Osteoblast (primary cell): ENCODE measurements at places on chromosomes 5 and 9. TPM values are rescaled to one million over a fixed set of nuclear protein-coding genes. Genes with fewer than 3 reads are reported as not detected.

- no peak for DNase-seq
Measured at GRCh38 chr9:70678153-70678552, 263.7 kb upstream of the KLF9 start.

- no peak for DNase-seq
Measured at GRCh38 chr9:86281593-86282076, 703 bp downstream of the ISCA1 start.

DNA sequence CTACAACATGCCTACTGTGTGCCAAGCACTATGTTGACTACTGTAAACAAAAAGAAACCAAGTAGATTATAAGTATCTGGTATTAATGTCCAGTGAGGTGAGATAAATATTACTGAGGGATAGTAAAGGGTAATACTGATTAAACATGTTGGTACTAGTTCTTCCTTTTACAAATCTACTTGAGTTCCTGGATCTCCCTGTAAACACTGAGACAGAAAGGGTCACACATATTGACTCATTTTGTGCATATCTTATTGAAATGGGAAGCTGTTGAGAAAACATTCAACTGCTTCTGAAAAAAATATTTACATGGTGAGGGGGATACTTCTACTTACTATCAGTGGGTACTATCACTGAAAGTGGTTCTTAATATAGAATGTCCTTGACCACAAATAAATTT, 24.3 kb downstream of the EFNA5 start:
- no peak for DNase-seq

DNA sequence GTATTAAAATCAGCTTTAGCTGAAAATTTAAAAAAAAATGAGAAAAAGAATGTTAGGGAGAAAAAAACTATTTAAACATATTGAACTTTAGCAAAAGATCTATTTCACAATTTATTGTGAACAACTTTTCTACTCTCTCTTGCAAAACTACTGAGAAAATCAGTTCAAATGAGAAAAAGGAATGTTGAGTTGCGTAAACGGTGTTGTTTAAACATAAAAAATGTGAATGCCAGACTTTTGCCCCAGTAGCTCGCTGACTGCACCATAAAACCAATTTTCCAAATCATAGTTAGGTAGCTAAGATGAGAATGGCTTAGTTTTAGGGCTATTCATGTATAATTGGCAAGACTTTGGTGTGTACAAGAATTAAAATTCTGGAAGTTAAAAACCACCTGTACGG, 13.4 kb upstream of the RAD23B start:
- no peak for DNase-seq

- no peak for DNase-seq
Measured at GRCh38 chr9:68690088-68690487, 15.0 kb upstream of the PIP5K1B start.

DNA sequence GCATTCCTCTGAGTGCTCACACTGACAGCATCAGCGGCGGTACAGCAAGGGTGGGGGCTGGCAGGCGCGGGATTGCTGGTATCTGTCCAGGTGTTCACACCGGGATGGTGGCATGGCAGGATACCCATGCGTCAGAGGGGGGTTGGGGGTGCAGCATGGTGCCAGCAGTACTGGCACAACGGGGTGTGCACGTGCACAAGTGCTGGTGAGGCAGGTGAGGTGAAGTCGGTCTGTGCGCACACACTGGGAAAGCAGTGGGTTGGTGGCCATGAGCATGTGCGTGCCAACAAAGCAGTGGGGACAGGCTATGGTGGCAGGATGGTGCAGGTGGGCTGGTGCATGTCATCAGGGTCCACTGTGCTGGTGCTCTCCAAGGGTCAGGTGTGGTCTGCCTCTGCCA, 819.6 kb upstream of the EDIL3 start:
- no peak for DNase-seq

DNA sequence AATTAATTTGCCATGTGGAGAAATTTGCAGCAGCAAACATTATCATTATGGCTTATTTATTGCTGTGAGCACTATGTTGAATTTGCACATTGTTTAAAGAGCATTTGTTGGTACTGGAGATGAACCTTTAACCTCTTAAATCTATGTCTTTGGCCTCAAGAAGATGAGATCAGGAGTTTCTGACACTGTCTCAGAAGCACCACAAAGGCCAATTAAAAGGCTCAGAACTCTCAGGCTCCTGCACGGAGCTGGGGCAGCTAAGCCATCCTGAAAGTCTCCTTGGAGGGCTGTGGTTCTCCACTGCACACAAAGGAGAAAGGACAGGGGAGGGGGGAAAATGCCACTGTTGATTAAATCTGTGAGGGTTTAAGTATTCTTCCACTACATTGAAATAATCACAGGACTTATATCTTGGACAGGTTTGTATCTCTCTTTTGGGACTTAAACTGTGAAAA, 33.1 kb downstream of the ZNF366 start:
- DNase-seq, result no peak

- DNase-seq, result no peak
Measured at GRCh38 chr5:103889500-103890209, 327.1 kb upstream of the NUDT12 start.

DNA sequence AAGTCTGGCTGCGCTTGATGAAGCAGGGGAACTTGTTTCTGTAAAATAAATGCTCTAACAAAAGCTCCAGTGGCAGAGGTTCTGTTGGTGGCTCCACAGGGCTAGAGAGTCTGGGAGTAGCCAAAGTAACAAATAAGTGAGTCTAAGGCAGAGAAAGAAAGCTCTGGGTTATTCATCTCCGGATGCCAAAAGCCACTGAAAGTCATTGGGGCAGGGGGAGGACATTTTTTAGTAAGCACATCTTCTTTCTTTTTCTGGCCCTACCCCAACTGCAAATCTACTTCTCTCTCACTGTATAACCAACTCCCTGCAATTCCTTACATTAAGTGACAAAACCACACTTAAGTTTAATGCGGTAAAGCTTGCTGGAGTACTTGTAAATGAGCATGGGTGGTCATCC, 141.6 kb downstream of the INSYN2B start:
- DNase-seq, result no peak

DNA sequence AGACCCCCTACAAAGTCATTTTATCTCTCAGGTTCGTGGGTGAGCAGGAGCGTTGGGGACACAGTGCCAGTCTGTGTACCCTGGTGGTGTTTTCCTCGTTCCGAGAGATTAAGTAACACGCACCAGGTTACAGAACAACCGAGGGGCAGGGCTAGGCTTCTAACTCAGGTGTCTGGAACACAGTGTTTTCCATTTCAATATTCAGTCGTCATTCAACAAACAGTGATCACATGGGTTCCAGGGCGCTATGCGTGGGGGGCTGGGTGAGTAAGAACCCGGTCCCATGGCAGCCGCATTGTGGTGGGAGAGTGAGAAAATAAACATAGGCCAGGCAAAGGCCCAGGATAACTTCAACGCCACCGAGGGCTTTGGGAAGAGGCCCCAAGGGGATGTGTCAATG, 55.9 kb upstream of the RNU6ATAC start:
- DNase-seq, result no peak

The C9orf50 gene
- under 0.01 and 0.36 TPM in 2 replicates for total RNA-seq

The TAF11L5 gene
- total RNA-seq, result not detected in 2 replicates

The CCDC192 gene
- total RNA-seq, result not detected in 2 replicates

The SHOC1 gene
- under 0.01 TPM in 2 replicates for total RNA-seq

The MOB3B gene
- total RNA-seq, result under 0.01 TPM in 2 replicates

The TGFBI gene
- 1,700 and 2,120 TPM in 2 replicates for total RNA-seq

The C9 gene
- total RNA-seq, result 0.36 TPM in 1 of 2 replicates, not detected in the other

The ACOT12 gene
- 0.29 TPM in 1 of 2 replicates, not detected in the other for total RNA-seq
